ENCODE measurements at places on chromosomes 12 and 14. TPM values are rescaled to one million over a fixed set of nuclear protein-coding genes. Genes with fewer than 3 reads are reported as not detected.
A peak's percentile ranks its signal among the peaks of the same experiment; 100 is the strongest.

- DNase-seq, result no peak
These were observed 102.8 kb downstream of the RPAP3 start for GRCh38 chr12:47602949-47603558.

DNA sequence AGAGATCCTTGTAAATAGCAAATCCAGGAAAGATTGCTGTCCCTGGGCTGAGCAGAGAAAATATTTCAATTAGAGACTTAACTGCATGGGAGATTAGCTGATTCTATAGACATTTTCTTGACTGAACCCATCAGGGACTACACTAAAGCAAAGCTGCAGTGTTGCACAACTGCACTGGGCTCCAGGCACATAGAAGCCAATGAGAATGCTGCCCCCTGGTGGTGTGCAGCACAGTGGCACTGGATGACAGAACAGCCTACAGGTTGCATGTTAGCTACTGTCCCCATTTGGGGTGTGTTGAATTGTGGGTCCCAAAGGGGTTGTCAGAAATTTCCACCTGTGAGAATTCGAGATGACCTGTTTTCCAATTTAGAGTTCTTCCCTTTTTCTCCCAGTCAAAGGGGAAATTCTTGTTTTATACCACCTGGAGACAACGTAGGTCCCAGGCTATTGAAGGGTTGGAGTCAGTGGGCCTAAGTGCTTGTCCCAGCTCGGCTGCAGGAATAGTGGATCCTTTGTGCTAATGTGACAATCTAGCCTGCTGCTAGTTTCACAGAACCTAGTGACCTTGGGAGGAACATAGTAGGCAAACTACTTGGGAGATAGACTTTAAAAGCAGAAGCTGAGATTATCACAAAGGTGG, 114.7 kb downstream of the SLC8A3 start:
- DNase-seq, result peak; percentile 24

DNA sequence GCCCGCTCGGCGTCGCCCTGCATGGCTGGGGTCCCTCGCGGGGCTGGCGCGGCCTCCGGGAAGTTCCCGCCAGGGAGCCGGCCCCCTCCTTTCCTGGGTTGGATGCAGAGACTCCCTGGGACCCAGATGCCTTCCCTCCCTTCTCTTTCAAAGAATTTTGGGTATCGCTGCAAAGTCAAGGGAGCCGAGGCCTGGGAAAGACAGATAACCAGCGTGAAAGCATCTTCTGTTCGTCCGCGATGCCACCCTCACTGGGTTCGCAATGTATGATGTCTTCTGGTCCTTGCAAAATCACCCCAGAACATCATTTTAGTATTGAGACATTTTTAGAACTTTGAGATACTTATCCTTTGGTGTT, 451 bp downstream of the IRAK3 start:
- DNase-seq, result no peak

GRCh38 chr12:56410768-56411167, 38.5 kb downstream of the TIMELESS start:
- DNase-seq, result no peak

GRCh38 chr14:61090432-61091216, 109.6 kb downstream of the SLC38A6 start:
- no peak for DNase-seq

GRCh38 chr12:124169577-124170284, 125.2 kb upstream of the RFLNA start:
- no peak for DNase-seq

- DNase-seq, result no peak
These were observed 26.4 kb downstream of the TMEM132D start for GRCh38 chr12:129877411-129877810.

GRCh38 chr14:61607570-61608244, 87.6 kb upstream of the HIF1A start:
- no peak for DNase-seq

DNA sequence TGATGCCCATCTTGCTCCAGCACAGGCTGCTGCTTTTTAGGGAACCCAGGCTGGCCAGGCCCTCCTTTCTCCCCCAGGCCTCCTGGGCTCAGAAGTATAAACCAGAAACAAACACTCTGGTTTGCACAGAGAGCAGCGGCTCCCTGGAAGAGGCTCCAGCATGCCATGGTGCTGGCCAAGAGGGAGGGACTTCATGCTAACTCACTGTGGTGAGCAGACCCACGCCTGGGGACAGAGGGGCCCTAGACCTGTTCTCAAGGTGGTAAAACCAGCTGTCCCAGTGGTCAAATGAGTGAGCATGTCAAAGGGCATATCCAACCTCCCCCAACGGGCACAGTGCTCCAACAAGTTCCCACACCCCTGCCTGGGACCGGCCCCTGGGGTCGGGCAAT, 15.5 kb downstream of the BCL11B start:
- DNase-seq, result no peak

DNA sequence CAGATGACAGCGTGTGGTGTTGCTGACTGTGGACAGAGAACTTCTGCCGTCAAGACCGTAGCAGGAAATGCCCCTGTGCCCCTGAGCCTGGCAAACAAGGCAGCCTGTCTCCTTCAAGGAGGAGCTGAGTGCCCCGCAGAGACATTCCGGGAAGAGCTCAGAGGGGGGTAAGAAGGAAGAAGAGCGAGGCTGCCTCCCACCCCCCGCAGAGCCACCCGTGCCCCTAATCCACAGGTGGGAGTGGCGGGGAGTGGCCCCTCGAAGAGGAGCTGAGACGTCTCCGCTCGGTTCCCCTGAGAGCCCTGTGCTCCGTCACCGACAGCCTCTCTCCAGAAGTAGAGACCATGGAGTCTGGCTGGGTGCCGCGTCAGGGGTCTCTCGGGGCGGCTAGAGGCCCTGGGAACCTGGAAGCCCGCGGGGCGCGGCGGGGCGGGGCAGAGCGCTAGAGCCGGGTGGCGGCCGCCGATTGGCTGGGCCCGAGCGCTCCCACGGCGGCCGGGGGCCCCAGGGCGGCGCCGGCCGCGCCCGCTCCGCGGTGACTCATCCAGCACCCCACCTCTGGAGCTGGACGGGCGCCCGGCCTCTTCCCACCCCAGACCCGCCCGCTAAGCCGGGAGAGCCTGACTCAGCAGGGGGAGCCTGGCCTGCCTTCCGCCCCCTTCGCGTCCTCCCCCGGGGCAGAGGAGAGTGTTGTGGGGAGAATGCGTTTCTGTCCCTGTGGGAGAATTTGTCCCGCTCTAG, 25.2 kb upstream of the KRT78 start:
- peak; percentile 61 for DNase-seq

DNA sequence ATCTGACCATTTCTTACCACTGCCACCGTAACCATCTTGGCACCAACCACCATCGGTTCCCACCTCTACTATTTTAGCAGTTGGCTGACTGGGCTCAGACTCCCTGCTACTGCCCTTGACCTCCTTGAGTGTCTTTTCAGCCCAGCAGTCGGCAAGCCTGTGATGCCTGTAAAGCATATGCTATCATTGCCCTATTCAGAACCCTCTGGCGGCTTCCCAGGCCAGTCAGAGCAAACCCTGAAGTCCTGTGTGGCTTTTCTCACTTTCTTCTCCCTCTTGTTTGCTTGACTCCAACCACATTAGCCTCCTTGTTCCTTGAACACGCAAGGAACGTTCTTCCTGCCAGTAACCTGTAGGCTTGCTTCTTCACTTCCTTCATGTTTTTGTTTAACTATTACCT, 6.2 kb downstream of the IRAK3 start:
- no peak for DNase-seq

DNA sequence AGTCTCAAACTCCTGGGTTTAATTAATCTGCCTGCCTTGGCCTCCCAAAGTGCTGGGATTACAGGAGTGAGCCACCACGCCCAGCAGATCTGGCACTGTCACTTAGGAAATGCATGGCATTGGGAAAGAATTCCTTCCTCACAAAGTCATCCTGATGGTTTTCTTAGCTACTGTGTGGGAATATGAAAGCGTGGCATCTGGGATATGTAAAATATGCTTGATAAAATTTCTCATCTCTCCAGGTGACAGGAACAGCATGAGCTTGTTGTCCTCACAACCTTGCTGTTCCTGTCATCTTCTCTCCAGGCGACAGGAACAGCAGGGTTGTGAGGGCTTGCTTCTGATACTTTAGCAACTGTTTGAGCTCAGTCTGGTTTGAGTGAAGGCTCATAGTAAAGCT, 16.1 kb upstream of the AICDA start:
- DNase-seq, result no peak

GRCh38 chr14:25050269-25051150, 563 bp upstream of the STXBP6 start:
- DNase-seq, result no peak

DNA sequence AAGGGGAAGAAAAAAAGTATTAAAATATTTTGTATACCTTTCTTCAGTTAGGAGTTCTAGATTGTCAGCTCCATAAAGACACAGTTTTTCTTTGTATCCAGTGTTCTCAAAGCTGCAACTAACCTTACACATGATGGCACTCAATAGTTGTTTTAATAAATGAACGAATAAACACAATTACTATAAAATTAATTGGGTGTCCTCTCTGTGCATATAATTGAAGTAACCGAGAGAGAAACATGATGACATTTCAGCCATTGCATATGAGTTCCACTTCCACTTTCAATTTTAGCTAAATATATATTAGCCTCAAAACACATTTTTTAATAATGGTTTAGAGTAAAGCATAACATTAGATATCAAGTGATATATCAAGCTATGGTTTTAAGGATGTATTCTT, 671.2 kb downstream of the LRFN5 start:
- DNase-seq, result no peak

GRCh38 chr14:84152452-84152851, 1377.5 kb upstream of the FLRT2 start:
- no peak for DNase-seq

DNA sequence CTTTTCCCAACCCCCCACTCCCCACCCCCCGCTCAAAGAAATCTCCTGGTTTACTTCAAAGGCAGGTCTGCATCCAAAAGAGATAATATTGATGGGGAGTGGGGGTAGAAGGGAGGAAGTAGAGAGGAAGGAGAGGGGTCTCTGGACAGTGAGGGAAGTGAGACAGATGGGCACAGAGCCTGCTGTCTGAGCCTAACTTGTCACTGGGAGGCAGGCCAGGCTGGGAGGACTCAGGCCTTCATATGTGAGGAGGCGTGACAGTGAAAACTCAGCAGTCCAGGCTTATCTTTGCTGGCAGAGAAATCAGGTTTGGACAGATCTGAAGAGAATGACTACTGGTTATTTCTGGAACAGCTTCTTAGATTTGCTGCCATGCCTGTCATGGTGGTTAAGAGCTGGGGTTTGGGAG, 192.3 kb downstream of the NUAK1 start:
- DNase-seq, result no peak

GRCh38 chr14:61478971-61479473, 157.6 kb downstream of the PRKCH start:
- DNase-seq, result no peak

- DNase-seq, result no peak
These were observed 276.0 kb downstream of the ADGRD1 start for GRCh38 chr12:131229426-131230339.

DNA sequence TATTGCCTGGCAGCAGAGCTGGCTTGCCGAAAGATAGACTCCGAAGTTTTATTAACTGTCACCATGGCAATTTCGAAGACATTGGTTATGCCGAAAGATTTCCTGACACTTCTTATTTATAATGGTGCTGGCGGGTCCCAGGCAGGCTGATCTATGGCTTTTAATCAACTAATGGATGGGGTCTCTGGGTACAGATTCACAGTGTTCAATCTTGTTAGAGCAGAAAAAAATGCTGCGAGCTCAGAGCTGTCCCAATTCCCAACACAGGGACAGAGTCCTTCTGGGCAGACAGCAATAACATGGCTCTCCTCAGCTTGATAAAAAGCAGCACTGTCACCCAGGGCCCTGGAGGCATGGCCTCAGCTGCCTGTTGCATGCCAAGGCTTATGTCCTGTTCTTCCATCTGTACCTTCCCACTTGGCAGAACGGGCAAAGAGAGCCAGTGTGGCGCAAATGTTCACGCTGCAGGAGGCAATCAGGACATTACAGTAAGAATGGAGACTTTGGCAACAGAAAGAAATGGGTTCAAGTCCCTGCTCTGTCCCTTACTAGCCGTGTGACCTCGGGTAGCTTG, 228.2 kb upstream of the PWP1 start:
- no peak for DNase-seq

DNA sequence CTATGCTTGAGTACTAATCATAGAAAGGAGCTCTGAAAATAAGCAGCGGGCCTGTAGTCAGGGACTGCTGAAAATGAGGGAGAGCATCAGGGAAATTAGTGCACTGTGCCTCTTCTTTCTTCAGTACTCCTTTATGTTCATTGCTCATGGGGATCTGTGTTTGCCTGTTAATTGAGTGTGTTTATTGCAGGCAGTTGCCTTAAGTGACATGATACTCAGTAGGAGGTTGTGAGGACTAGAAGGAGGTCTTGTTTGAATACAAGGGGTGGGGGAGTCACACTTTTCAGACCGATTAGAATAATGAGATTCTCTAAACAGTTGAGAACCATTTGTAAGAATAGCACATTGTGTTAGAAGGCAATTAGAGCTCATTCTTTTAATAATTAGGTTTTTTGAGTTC, 102.6 kb upstream of the SLCO1C1 start:
- DNase-seq, result no peak

DNA sequence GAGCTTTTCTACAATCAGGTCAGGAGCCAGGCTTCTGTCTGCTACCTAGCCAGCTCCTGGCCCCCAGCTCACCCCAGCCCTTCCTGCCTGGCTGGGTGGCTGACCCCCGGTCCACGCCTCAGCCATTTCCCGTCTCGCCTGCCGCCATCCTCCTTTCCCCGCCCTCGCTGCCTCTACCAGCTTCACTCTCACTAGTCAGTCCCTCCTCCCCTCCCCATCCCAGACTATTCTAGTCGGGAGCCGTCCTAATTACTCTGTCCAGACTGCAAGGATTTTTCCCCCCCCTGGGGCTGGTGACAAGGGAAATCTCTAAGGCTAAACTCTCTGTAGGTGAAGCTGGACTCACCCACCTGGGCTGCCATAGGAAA, 825 bp downstream of the DHH start:
- no peak for DNase-seq

CARMIL3 gene
- polyA plus RNA-seq, result 0.02 TPM

KRT78 gene
- polyA plus RNA-seq, result not detected

OVCH1 gene
- polyA plus RNA-seq, result 0.22 TPM

MYH6 gene
- polyA plus RNA-seq, result not detected

CELA1 gene
- 0.79 TPM for polyA plus RNA-seq

TAS2R31 gene
- polyA plus RNA-seq, result 0.60 TPM

KLRD1 gene
- polyA plus RNA-seq, result 0.11 TPM

TCL1B gene
- not detected for polyA plus RNA-seq

HCFC2 gene
- 20.8 TPM for polyA plus RNA-seq

CBLN3 gene
- 2.3 TPM for polyA plus RNA-seq

LHX5 gene
- not detected for polyA plus RNA-seq

MIPOL1 gene
- 7.0 TPM for polyA plus RNA-seq

CAPZA3 gene
- polyA plus RNA-seq, result not detected
